ENCODE measurements at places on chromosomes 4 and X.

DNA sequence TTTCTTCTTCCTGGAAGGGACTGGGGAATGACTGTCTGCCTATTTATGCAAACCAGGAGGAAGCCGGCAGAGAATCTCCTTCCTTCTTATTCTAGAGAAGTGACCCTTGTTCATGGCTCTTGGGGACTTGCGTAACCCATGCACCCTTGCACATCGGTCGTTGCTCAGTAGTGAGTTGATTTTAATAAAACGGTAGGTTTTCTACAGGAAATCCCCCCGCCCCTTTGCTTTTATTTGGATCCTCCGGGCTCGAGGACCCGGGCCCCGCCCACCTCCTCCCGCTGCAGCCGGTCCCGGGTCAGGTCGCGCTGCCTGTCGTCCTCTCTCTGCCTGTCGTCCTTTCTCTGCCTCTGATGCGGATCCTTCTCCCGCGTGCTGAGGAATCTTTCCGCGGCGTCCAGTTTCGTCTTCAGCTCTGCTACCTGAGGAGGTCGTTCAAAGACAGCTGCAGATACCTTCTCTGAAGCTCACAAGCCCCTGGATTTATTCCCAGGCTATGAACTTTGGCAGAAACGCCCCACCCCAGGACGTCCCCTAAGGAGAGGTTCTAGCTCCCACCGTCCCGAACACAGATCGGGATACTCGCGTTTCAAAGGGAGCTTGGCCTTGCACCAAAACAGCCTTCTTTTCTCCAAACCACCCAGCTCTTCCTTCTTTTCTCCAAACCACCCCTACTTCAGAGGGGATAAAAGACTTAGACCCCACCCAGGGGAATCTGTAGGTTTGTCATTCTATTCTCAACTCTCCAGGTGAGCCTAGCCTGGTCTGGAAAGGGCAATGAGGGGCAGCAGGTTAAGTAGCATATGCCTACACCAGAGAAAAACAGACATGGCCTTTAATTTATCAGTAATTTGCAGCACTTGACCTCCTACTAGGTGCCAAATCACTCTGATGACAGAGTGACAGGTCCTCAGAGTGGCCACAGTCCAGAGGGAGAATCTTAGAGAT lies 7.0 kb downstream of the TNIP3 start:
- DNase-seq, result peak; percentile 48

DNA sequence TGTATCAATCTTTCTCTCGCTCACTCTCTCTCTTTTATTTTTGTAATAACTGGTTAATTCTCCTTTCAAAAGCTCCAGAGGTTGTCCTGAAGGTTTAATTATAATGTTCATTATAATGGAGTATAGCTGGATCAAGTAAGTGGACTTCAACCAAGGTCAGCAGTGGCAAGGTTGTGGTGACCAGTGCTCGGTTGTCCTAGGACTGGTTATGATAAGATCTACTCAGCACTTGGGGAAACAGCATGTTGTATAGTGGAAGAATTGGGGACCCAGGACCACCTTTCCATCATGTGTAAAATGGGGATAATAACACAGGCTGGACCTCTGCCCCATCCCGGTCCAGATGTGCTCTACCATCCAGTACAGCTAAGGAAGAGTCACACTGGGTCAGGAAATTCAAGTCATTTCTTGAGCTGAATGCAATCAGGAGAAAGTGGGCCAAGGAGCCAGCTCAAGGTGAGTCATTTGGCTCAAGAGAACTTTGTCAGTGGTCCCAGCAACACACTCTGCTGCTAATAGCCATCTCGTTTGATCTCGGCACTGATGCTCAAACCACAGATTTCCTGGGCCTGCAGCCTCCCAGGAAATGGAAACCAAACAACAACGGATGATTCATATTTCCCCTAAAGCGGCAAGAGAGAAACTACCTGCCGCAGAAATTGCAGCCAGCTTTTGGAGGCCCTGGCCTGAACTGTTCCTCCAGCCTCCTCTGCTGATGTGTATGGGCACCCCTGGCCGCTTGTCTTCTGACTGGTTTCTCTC lies 123.6 kb upstream of the RBPJ start:
- peak; percentile 64 for DNase-seq

GRCh38 chrX:136491832-136492231 lies 4.1 kb downstream of the BRS3 start:
- DNase-seq, result no peak

DNA sequence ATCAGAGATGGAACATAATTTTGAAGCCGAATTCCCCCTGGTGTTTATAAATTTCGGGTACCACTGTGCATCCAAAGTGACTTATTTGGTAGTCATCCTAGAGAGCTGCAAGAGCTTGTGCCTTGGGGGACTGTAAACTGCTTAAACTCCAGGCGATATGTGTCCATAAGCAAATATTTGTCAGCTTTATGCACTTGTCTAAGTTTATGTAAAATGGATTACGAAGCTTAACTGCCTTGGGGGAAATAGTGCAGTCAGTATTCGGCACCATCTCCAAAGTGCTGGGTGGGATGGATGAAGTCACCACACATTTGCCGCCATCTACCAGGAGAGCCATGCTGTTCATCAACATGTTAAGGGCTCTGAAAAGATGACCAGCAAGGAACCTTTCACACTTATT lies 65.9 kb downstream of the CC2D2A start:
- no peak for DNase-seq

DNA sequence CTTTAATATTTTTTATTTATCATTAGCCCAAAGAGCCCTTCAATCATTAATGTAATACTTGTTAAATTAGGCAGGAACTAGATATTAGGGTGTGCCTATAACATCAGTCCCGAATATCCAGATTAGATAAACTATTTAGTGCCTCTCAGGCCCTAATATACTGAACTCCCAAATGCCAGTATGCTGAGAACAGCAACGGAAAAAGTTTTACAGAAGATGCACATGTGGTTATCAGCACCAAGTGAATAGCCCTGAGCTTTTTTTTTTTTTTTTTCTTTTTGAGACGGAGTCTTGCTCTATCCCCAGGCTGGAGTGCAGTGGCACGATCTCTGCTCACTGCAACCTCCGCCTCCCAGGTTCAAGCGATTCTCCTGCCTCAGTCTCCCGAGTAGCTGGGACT lies 13.0 kb upstream of the ELF2 start:
- DNase-seq, result no peak

DNA sequence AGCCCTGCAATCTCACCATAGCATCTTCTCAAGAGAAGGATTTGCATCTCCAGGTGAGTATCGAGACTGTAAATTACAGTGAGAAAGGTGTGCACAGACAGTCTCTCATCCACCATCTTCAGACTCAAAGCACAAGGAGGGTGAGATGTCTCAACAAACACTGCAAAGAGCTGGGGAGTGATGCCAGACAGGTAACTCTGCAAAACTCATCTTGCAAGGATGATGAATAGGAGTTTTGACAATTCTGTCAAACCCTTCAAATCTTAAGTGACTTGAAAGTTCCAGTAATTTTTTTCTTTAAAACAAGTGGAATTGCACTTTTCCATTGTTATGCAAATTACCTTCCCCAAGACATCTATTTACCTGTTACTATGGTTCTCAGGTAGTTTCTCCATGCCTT lies 277.2 kb upstream of the VCX3A start:
- no peak for DNase-seq

DNA sequence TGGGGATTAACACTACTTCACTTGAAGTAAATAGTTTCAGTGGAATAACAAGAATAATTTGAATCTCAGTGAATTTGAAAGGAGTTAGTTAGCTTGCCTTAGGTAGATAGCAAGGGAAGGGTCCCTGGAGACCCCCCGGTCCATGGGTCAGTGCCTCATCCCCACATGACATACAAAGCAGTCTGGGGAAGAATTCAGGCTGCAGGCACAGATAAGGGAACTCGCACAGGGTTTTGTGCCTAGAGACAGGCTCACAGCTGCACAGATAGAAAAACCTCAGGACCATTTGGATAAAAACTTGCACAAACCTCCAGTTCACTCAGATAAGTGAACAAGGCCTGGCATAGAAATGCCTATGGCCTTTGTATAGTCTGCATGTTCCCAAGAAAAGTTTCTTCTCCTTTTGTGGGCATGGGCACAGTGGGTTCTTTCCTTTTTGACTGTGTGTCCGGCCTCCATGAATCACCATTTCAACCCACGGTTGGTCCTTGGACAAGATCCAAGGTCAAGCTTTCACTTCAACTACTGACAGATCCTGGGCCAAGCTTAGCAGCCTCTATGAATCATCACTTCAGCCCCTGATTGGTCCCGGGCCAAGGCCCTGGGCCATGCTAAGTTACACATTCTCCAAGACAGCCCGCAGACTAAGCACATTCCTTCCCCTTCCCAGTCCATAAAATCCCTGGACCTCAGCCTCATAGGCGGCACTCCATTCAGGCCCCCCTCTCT lies 108.3 kb upstream of the KLHL4 start:
- peak; percentile 95 for DNase-seq

All from cardiac fibroblast (primary cell).